ENCODE measurements at places on chromosomes 4 and X. TPM values are rescaled to one million over a fixed set of nuclear protein-coding genes. Genes with fewer than 3 reads are reported as not detected.
A peak's percentile ranks its signal among the peaks of the same experiment; 100 is the strongest.

DNA sequence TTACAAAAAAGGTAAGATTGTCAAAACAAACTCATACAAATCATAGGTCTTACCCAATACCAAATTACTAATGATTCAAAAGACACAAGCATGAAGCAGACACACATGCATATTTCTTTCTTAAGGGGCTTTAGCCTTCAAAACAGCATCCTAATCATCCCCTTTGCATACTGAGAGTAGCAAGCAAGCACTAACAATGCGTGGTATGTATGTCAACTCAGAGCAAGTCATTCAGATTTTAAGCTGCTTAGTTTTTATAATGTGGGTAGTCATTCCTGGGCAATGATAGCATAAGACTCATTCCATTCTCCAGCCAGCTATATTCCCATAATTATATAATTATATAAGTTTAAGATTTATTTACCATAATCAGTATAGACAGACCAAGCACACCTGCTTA is 219.6 kb downstream of the DKK2 start:
- no peak for DNase-seq

DNA sequence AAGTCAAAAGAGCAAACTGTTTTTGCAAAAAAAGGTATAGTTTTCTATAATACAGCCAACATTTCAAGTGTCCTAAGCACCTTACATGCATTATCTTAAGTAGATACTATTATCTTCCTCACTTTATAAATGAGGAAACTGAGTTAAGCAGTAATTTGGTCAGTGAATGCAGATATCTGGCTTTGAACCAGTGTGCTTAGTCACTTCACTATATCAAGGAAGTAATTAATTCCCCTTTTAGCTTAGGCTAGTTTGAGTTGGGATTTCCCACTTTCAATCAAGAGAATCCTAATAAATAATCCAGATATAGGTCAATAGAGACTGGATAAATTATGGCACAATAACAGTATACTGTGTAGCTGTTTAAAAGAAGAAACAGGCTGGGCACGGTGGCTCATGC is 14.8 kb downstream of the SPINK2 start:
- no peak for DNase-seq

GRCh38 chr4:40482985-40483647 is 146.5 kb downstream of the RBM47 start:
- DNase-seq = peak; percentile 81

GRCh38 chr4:101081695-101082369 is 265.5 kb downstream of the PPP3CA start:
- DNase-seq = no peak

DNA sequence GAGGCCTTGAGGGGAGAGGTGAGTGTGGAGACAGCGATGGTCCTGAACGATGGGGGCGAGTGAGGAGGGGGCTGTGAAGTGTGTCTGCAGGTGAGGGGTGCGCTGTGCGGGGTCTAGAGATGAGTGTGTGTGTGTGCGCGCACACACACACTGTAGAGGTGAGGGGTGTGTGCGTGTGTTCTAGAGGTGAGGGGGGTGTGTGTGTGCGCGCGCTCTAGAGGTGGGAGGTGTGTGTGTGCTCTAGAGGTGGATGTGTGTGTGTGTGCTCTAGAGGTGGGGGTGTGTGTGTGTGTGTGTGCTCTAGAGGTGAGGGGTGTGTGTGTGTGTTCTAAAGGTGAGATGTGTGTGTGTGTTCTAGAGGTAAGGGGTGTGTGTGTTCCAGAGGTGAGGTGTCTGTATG is 574 bp downstream of the BST1 start:
- no peak for DNase-seq

PLRG1 gene
- total RNA-seq = 88.6 TPM

DNA sequence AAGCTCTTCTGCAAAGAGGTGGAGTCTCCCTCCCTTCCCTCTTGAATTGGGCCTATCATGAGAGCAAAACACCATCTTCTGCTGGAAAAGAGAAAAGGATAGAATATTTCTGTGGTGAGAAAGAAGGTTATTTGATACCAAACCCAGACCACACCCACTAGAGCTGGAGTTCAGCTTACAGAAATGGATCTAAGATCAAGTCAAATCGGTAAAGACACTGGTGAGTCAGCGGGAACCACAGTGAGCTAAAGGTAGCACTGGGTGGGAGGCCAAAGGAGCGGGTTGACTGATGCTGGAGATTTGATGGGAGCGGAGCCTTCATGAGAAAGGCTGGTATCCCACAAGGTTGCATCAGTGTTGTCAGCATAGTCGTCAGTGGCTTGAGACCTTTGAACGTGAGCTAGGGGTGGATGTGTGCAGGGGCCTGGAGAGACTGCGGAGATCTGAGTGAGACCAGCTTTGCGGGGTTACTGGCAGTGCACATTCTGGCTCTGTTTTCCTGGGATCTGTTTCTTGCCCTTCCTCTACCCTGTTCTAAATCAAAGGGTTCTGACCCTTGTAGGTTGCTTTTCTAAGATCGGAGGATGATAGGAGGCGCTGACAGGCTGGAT is 106.4 kb upstream of the SCOC start:
- no peak for DNase-seq

DNA sequence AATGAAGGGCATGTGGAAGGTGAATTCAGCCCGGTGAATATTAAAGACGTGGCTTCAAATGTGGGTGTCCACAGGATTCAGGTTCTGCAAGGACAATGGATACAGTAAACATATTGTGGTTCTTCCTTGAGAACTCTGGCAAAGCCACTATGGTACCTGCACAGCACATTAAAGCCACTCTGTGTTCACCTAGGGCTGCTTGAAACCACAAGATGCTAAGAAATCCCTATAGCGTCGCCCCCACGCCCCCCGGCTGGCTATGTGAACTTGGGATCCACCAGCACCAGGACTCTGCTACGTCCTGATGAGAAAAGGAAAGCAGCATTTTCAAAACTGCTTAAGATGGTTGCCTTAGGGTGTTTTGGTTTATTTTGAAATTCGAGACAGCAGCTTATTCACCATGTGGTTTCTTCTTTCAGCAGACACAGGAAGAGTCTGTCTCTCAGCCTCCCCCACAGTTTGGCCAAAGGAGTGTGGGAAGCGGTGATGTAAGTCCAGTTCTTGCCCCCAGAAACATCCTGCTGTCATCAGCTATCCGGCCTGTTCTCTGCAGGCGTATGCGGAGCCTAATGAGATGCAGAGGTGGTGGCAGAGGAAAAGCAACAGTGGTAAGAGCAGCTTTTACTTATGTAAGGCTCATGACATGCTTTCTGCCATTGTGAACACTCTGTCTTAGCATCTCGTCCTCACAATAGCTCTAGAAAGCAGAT is 111.5 kb downstream of the AFAP1 start:
- peak; percentile 92 for DNase-seq

DNA sequence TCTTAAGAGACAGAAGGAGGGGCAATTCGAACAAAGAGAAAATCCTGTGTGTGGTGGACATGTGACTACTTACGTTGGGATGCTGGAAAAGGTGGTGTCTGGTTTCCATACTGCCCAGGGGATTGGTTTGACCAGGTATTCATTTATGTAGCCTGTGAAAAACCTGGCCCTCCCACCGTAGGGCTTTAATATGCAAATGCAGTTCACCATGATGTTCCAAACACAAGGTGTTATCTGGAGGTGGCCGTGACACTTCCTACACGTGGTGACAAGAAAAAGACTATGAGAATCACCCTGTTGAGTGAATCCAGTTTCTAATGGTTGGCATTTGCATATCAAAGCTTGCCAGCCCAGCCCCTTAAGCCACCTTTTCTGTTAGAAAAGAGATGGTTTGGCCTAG is 27.9 kb downstream of the UGT2B4 start:
- DNase-seq = no peak

RPL10 gene
- 5,196 TPM for total RNA-seq

TIMP1 gene
- total RNA-seq = 123 TPM

FHL1 gene
- 86.2 TPM for total RNA-seq

DNA sequence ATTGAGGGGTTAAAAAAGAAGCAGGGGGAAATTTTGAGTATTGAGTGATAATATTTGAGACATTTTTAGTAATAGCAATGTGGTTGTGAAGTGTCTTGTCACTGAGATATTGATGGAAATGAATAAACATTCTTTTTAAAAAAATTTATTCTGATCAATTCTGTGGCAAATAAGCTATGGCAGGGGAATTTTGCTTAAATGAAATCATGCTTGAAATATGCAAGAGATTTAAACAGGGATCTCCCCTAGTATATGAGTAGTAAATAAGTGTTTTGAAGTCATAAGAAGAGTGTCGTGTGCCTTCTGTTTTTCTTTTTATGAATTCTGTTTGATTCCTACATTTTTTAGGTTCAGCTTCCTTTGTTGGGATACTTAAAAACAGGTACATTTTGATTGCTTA is 23.2 kb downstream of the IL15 start:
- DNase-seq = no peak

PDE5A gene
- 7.6 TPM for total RNA-seq

- DNase-seq = peak; percentile 77
Measured at GRCh38 chr4:15378062-15378461, 49.8 kb upstream of the C1QTNF7 start.

DNA sequence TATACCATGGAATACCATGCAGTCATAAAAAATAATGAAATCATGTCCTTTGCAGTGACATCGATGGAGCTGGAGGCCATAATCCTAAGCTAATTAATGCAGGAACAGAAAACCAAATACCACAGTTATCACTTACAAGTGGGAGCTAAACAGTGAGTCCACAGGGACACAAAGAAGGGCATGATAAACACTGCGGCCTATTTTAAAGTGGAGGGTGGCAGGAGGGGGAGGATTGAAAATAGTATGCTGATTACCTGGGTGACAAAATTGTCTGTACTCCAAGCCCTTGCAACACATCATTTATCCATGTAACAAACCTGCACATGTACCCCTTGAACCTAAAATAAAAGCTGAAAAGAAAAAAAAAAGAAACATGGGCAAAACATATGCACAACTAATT is 16.7 kb upstream of the SLC9B1 start:
- DNase-seq = no peak

DNA sequence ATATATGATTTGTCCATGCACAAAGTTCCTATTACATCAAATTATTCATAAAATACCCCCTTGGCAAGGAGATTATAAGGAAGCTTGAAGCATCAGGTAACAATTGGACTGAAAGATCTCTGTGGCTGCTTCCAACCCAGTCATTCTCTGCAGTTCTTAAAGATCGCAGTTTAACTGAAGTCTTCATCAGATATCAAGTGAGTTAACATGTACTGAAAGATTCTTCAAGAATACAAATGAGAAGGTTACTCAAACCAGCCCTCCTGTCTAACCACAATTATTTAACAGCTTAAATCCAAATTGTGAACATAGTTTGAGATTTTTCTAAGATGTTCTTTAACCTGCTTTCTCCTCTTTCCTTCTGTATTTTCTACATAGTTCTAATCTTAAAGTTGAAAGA is 56.1 kb downstream of the SLC10A7 start:
- DNase-seq = no peak

SLIT2 gene
- total RNA-seq = 3.5 TPM

- DNase-seq = no peak
Measured at GRCh38 chrX:39814391-39814790, 283.4 kb downstream of the BCOR start.

DNA sequence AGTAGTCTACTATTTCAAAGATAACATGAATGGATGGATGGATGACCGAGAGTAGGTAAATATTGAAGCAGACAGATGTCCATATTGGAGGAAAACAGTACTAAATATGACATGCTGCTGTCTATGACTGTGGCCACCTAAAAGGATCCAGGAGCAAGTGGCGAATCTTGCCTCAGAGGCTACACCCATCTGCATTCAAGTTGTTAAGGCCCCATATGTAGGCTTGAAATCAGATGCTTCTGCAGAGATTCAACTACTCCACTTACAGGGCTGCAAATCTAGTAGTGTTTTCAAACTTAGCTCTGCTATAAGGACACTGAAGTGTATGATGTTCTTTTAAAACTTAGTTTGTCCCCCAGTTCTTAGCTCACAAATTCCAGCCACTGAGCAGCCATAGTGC is 28.9 kb downstream of the SEPSECS start:
- no peak for DNase-seq

- DNase-seq = no peak
Measured at GRCh38 chr4:175470131-175470530, 341.9 kb downstream of the GPM6A start.

SCRG1 gene
- total RNA-seq = not detected

FANCB gene
- 2.0 TPM for total RNA-seq

DNA sequence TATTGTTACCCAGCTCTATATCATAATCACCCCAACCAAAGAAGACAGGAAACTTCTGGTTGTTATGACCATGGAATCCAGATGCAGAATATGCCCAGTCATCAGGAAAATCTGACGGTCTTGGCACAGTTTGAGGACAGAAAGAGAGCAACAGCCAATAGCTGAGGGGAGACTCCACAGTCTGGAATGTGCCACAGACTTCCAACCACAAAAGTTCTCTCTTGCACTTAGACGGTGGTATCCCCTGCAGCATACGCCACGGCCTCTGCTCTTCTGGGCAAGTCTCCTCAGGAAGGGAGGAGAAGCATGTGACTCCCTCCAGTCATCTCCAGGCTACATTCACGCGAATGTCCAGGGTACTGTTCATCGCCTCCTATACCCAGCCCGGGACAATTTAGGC is 18.4 kb downstream of the ZNF827 start:
- peak; percentile 90 for DNase-seq

DNA sequence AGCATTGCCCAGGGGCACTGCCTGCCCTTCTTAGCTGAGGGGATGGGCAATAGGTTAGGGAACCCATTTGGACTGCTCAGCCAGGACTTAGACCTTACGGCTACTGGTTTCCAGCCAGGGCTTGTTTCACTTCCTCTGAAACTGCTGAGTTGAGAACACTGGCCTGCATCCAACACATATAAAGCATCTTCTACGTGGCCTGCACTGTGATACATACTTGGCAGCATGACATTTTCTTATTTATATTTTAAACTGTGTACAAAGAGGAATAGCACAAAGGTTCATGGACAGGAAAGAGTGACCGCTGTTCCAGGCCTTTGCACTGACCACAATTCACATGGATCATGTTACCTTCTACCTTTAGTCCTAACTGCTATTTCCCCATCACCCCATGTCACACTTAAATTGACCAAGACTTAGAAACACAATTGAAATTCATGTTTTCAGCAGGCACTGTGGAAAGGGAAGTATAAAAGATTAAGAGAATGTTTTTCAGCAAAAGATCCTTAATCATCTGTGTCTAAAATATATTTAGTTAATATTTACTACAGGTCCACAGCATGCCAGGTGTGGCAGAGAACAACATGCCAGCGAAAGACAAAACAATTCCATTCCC is 43.7 kb downstream of the NLGN4X start:
- peak; percentile 68 for DNase-seq

PTTG2 gene
- not detected for total RNA-seq

- no peak for DNase-seq
Measured at GRCh38 chrX:134963041-134963440, 27.8 kb upstream of the SMIM10 start.

ZXDA gene
- 8.2 TPM for total RNA-seq

SFRP2 gene
- not detected for total RNA-seq

- no peak for DNase-seq
Measured at GRCh38 chrX:150450519-150451177, 87.5 kb downstream of the MAMLD1 start.

PPP3CA gene
- total RNA-seq = 32.3 TPM
